ENCODE measurements at places on chromosomes 11 and 22.

- DNase-seq, result no peak
Measured at GRCh38 chr11:116787436-116787785, 412 bp downstream of the ZPR1 start.

GRCh38 chr22:43841742-43842141 lies 20.6 kb downstream of the SULT4A1 start:
- DNase-seq, result no peak

DNA sequence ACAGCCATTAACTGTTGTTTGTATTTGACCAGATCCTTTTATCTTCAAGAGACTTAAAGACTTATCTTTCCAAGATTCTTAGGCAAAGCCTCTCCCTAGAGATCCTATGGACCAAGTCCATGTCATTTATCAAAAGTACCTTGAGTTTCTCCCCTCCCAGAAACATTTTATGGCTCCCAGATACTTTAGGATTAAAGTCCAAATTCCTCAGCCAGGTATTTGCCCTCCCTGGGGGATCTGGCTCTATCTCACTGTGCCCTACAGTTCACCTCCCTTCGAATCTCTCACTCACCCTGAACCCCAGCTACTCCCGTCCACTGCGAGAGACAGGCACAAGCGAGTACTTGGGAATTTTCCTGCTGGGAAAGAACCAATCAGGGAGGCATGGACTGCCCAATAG lies 11.9 kb downstream of the MS4A8 start:
- no peak for DNase-seq

DNA sequence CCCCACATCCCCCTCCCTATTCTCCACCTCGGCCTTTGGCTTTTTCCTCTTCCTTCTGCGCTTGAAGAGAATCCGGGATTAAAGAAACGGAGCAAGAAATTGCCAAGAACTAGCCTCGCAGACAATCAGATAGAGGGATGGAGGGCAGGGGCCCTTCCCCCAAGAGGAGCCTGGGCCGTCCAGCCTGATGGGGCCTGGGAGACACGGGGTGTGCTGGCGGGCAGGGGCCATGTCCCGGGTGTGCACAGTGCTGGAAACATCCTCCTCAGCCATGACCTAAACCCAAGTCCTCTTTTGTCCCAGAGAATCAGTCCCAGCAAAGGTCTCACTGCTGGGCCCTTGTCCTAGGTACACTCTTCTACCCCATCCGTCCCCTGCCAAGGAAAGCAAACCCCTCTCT lies 47.7 kb upstream of the LMO1 start:
- DNase-seq, result no peak

- DNase-seq, result no peak
Measured at GRCh38 chr22:30889996-30890480, 78.5 kb downstream of the MORC2 start.

- no peak for DNase-seq
Measured at GRCh38 chr11:130037058-130037457, 32.6 kb upstream of the APLP2 start.

DNA sequence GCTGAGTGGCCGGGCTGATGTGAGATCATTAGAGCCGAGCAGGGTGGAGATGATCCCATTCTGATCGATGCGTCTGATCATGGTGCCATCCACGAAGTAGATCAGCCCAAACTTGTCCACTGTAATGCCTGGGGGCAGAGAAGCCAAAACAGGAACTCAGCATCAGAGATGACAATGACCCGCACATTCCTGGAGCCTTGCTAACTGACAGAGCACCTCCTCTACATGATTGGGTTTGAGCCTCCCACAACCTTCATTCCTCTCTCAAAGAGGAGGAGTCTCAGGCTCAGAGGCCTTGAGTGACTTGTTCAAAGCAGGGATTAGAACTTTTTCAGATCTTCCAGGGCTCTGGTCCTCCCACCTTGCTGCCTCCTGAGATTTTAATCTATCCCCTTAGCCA lies 133.7 kb upstream of the NARS2 start:
- DNase-seq, result no peak

- no peak for DNase-seq
Measured at GRCh38 chr22:22200569-22201184, 43.9 kb upstream of the VPREB1 start.

DNA sequence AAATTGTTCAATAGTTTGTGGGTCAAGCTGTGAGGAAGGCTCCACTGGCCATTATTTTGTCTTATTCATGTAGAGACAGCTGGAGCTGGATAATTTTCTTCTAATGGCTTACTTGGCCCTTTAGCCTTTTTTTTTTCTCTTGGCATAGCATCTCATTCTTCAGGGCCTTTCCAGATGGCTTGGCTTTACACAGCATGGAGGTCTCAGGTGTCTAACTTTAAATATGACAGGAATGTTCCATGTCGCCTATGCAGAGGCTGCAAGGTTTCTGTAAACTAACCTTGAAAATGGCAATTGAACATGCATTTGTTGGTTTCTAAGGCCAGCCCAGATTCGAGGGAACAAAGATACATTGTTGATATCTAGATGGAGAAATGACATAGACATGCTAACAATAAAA lies 247.9 kb upstream of the CNTN5 start:
- DNase-seq, result no peak

- no peak for DNase-seq
Measured at GRCh38 chr22:31302006-31302405, 9.7 kb upstream of the PIK3IP1 start.

DNA sequence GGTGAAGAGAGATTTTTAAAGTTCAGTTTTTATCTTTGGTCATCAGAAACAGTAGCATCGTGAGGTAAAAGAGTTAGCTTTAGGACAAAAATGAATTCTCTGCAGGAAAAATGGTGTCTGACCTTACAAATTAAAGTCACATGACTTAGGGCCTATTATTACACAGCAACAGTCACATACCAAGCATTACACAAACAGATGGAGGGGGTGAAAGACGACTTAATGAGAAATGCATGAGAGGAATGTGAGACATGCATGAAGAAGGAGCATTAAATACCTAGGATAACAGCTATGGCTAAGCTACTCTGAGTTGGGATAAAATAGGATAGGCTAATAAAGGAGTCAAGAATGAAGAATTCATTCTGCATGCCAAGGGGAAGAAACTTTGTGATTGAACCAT lies 77.5 kb downstream of the BLID start:
- DNase-seq, result no peak

DNA sequence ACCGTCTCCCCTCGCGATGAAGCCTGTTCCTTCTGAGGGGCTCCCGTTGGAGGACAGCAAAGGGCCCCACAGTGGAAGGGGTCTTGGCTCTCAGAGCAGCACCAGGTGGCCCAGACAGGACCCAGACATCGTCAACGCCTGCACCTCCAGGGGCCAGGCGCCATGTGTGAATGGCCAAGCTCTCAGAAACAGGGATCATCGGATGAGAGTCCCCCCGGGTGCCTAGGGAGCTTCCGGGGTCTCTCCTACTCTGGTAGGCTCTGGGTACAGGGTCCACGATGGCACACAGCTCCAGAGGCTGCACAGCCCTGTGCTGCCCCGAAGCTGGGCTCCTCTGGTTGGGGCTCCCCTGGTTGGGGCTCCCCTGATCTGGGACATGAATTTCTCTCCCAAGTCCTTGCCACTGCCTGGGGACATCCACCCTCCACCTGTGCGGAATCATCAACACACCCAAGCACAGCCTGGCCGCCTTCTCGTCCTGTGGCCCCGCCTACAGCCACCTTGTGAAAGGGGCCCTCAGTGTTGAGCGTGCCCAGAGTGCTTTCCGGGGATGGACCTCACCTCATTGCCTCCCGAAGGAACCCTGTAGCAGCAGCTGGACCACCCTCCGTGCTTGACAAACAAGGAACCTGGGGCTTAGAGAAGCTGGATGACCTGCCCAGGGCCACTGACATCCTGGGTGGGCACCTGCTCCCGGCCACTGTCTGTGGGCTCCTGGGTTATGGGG lies 929.0 kb downstream of the BRD1 start:
- DNase-seq, result no peak

DNA sequence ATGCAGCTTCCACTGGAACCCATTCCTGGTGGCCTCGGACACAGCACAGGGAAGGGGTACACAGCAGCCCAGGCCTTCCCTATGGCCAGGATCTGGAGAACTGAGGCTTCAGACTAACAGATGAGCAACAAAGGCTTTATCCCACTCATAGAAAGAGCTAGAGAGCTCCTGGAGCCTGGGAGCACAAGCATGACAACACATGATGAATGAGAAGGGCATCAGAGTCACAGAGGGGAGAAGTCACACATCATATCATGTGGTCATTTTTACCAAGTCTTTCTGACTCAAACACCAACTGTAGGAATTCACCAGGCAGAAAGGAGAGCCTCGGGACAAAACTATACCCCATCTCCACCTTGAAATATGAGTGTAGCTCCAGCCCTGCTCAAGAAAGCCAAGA lies 43.2 kb downstream of the NRXN2 start:
- DNase-seq, result no peak

GRCh38 chr11:65473278-65473860 lies 25.5 kb upstream of the MALAT1 start:
- DNase-seq, result no peak

GRCh38 chr11:107566569-107566968 lies 1.0 kb upstream of the ALKBH8 start:
- no peak for DNase-seq

Measured in T-helper 1 cell (primary cell).